DMS153 (cell line): ENCODE measurements at places on chromosomes 5 and 9.

DNA sequence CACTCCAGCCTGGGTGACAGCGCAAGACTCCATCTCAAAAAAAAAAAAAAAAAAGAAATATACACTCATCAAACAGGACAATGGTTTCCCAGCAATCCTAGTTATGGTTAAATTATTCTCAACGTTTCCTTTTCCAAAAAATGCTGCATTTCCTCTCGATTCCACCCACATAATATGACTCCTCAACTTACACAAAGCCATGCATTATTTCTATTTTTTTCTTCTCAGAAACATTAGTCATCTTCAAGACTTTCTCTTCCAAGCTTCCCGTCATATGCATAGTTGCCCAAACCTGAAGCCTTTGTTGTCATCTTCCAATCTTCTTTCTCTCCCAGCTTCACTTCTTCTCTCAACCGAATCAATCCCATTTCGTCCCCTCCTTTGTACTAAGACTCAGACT, 61.4 kb upstream of the RANBP6 start:
- DNase-seq: no peak

DNA sequence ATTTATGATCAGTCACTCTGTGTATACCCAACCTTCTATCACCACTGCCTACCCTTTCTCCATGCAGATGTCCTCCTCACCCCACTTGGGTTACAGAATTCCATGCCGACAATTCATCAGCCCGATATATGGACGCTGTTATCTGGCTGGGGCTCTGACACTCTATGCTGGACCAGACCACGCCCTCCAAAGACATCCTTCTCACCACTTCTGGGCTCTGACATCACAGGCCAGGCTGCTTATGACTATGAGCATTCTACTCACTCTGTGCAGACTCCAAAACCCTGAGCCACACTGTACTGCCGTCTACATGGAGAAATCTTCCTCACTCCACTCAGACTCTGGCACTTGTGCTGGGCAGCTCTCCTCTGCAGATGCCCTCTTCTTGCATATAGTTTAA, 7.6 kb upstream of the AK3 start:
- no peak for DNase-seq

DNA sequence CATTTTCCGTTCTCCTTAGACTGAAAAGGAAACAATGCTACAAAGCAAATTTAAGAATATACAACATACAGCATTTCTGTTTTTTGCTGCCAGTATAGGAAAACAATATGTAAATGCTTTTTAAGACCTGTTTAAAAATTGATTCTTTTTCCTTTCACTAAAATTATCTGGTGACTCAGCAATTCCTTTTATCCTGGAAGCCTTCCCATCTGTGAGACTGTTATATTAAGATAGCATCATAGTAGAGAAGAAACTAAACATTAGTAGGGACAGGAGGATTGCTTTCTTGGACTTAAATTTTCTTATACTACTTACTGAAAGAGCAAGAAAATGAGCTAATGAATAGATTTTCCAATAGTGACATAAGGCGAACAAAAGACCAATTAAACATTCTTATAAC, 30.0 kb upstream of the GPR21 start:
- DNase-seq: no peak

GRCh38 chr9:120845255-120845654, 2.5 kb upstream of the PSMD5 start:
- no peak for DNase-seq

DNA sequence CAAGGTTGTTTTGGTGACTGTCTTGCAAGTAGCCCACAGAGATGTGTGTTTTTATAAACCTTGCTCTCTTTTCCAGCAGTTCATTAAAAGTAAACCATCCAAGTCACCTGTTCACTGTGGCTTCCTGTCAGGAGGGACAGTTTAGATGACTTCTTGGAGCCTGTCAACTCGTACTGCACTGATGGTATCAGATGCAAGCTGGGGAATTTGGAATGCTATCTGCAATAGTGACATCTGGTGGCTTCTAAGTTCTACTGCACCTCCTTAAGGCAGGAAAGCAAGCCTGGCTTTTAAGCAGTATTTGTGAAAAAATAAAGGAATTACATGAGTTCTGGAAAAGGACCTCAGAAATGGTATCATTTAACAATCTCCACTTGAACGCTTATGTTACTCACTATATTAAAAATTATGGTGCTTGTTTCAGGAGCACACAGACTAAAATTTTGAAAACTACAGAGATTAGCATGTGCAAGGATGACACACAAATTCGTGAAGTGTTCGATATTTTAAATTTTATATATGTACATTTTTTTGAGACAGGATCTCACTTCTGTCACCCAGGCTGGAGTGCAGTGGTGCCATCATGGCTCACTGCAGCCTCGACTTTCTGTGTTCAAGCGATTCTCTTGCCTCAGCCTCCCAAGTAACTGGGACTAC, 164.0 kb downstream of the TTC39B start:
- DNase-seq: no peak

DNA sequence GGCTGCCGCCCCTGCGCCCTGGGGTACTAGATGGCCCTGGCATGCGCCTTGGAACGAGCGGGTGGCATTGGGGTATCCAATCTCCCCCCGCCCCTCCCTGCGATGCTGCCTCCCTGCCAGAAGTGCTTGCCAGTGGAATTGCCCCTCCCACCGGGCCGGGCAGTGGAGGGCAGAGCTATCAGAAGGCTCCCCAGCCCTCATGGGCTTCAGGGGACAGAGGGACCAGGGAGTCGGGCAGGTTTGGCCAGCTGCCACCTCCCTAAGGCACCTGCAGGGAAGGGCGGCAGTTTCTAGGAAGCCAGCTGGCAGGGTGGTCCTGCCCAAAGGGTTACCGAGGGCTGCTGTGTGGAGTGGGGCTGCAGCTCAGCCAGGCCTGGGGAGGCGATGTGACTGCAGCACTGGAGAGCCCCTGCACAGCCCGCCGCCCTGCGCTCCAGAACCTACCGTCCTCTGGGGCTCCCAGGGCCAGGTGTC, 52.8 kb upstream of the EGFL7 start:
- no peak for DNase-seq

DNA sequence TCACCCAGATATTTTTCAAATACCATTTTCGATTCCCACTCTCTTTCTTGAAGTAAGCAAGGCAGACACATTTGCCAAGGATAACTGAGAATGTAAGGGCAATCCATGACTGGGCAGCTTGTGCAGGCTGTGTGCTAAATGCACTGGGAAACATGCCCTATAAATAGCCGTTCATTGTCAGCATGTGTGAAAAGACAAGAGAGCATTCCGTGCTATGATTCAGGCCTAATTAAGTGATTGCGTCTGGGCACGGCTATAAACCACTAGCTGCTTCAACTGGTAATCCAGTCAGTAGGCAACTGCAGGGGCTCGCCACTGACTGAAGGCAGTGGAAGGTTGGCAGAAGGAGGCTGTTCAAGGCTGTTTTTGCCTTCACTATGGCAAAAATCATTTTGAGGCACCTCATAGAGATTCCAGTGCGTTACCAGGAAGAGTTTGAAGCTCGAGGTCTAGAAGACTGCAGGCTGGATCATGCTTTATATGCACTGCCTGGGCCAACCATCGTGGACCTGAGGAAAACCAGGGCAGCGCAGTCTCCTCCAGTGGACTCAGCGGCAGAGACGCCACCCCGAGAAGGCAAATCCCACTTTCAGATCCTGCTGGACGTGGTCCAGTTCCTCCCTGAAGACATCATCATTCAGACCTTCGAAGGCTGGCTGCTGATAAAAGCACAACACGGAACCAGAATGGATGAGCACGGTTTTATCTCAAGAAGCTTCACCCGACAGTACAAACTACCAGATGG, at the start of gene HSPB3:
TSS of gene HSPB3 (plus strand) at position 287 of the 745 bp plus-strand sequence. CDS start at position 378, 91 bp downstream.
- DNase-seq: no peak

GRCh38 chr5:51389577-51390463, 6.6 kb downstream of the ISL1 start:
- DNase-seq: no peak

- no peak for DNase-seq
Observed at GRCh38 chr9:89543111-89543510, 45.2 kb upstream of the SEMA4D start.

- no peak for DNase-seq
Observed at GRCh38 chr5:159095151-159095721, 4.5 kb downstream of the EBF1 start.

GRCh38 chr5:111349429-111349828, 125.2 kb downstream of the CAMK4 start:
- no peak for DNase-seq

GRCh38 chr5:60488466-60489130, 211.4 kb downstream of the DEPDC1B start:
- no peak for DNase-seq

- DNase-seq: no peak
Observed at GRCh38 chr9:37107701-37108100, 12.7 kb upstream of the ZCCHC7 start.

GRCh38 chr9:121735065-121735792, 83.8 kb downstream of the DAB2IP start:
- DNase-seq: no peak

GRCh38 chr5:121158451-121158850, 693.2 kb upstream of the FTMT start:
- DNase-seq: no peak

DNA sequence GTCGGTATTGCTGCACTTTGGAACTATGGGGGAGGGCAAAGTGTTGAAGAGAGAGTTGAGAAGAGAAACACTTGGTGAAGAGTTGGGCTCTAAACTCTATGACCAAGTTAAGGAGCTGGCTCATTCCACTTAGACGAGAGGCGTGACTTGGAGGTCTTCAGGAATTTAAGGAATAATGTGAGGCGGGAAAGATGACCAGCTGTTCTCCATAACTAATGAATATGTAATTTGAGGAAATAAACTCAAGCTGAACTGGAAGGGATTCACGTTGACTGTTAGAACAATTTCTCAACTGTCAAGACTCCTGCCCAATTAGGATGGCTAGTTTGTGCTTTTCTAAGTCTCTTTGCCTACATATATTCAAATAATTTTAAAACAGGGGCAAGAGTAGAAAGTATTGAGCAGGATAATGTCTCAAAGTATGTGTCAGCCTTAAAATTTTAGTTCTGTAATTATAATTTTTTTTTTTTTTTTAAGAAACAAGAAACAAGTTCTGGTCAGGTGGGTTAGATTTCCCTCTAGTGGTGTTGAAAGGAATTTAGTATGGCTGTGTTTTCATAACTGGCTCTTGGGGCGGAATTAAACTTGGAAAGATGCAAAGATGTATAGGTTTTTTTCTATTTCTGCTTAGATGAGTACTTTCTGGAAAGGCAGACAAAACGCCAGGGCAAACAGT, 33.4 kb downstream of the TMEM252 start:
- DNase-seq: no peak

- DNase-seq: no peak
Observed at GRCh38 chr9:137045294-137046087, 486 bp downstream of the NPDC1 start.

DNA sequence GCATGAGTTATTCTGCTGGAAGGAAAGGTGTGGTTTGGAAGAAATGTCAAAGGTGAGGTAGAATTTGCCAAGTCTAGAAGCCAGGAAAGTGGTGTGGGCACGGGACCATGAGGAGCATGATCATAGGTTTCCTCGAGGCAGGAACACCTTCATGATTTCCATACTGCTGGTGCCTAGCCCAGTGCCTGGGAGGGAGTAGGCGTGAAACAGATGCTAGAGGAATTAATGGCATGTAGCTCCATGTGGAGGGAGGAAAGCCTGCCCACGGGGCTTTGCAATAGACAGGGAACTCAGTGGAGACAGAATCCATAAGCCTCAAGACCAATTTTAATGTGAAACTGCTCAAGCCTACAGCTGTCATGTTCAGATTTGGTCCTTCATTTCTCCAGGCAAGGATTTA, 35.1 kb downstream of the TTLL11 start:
- DNase-seq: no peak

DNA sequence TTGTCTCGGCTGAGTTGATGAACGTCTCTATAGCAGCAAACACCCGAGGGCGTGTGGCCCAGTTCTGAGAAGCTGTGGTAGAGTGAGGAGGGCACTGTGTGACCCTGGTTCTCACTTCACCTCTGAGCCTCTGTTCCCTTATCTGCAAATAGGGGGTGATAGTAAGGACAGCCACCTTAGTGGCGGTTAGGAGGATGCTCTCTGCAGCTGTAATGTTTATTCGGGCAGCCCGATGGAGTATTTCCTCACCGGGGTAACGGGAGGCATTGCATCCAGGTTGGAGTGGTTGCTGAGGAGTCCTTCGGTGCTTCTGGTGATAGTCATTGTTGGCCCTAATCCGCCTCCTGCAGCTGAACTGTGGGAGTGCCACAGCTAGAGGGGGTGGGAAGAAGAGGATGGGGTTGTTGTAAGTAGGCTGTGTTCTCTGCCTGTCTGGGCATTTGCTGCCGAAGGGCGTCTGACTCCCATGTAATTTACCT, 13.9 kb downstream of the PRRC2B start:
- DNase-seq: peak; percentile 51

GRCh38 chr5:173354645-173355044, 26.4 kb upstream of the STC2 start:
- no peak for DNase-seq

DNA sequence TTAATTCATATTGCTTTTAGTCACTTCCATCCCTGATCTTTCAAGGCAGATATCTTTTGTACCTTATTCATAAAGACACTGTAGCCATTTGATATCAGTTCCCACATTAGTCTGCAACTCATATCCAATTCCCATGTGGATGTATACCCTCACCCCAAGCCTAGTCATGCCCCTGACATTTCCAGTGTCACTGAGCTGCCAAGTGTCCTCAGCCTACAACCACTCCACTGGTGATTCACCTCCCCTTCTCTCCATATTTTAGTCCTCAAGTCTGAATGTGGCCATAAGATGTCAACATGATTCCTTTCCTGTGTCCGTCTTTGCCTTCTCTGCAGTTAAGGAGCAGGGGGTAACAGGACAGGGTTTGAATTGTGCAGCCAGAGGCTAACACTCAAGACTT, 346.9 kb downstream of the RAB3C start:
- DNase-seq: no peak

DNA sequence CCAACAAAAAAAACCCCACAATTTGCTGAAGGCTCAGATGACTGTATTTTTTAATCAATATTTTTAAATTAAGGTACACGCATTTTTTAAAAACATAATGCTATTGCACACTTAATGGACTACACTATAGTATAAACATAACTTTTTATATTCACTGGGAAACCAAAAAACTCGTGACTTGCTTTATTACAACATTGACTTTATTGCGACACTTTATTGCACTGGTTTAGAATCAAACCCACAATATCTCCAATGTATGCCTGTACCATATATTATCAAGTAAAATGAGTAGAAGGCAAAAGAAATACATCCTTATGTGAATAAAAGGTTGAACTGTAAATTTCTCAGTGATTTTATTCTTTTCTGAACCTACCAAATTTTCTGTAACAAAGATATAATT, 53.7 kb downstream of the RICTOR start:
- no peak for DNase-seq

DNA sequence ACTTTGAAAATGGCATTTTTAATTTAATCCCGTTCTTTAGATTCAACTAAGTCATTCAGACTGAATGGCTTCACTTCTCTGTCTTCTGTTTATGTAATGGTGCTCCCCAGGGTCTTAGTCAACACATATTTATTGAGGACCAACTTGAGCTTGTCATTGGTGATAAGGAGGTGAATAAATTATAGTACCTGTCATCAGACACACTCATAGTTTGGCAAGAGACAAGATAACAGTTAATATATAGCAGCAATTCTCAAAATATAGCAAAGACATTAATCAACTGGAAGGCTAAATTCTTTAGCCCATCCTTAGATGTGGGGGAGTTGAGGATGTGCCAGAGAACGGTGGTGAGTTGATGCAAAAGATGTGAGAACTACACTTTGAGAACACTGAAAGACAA, 78.4 kb downstream of the MACIR start:
- DNase-seq: no peak
